ENCODE measurements at places on chromosomes 1 and 21.
A peak's percentile ranks its signal among the peaks of the same experiment; 100 is the strongest.

DNA sequence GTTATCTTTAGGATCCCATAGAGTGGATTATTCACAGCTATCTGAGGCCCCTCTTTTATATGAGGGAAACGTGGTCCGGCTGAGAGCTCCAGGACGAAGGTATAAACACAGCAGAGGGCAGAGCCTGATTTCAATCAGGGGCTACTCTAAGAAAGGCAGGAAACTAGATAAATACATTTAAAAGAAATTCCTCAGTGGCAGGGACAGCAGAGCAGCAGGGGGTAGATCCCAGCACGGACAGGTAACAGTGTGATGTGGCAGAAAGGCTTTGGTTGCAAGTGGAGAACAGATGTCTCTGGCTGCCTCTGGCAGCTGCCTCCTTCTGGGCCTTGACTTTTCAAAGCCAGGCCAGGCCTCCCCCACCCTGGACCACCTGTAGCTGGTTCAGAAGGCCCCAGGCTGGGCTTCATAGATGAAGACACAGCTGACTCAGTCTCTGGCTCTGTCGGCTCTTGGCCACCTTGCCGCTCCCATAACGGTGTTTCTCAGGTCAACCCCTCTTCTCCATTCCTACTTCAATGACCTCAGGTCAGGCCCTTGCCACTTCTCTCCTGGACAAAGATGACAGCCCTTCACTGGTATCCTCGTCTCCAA, 43.8 kb downstream of the FAM78B start:
- DNase-seq = no peak

GRCh38 chr1:57026624-57027354, 61.0 kb upstream of the C8B start:
- no peak for DNase-seq

GRCh38 chr1:73662526-73662925, 535.5 kb downstream of the LRRIQ3 start:
- no peak for DNase-seq

GRCh38 chr21:37407719-37408420, 41.3 kb downstream of the DYRK1A start:
- peak; percentile 48 for DNase-seq

DNA sequence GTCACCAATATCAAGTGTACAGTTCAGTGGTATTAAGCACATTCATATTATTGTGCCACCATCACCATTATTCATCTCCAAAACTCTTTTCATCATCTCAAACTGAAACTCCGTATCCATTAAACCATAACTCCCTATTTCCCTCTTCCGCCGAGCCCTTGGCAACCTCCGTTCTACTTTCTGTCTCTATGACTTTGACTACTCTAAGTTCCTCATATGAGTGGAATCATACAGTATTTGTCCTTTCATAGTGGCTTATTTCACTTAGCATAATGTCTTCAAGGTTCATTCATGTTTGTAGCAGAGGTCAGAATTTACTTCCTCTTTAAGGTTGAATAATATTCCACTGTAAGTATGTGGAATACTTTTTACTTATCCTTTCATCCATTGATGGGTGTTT, 21.7 kb downstream of the SELP start:
- DNase-seq = no peak

DNA sequence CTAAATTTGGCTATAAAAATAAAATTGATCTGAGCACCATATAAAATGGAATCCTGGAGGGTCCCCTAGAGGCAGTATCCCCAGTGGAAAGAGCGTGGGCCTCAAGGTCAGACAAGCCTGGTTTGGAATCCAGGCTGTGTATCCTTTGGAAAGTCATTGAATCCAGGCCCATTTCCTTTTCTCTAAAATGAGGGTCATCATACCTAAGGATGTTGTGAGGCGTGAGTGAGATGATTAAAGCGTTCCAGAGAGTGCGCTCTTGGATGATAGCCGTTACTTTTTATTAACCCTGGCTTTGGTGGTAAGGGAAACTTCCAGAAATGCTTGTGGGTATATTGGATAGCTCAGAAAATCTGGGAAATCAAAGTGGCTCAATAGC, 683 bp upstream of the ZNF436 start:
- DNase-seq = no peak

All from GM06990 (cell line).